ENCODE measurements at places on chromosomes 6 and 20. TPM values are rescaled to one million over a fixed set of nuclear protein-coding genes. Genes with fewer than 3 reads are reported as not detected.
A peak's percentile ranks its signal among the peaks of the same experiment; 100 is the strongest.

- no peak for DNase-seq
These were observed 73.7 kb downstream of the GMDS start for GRCh38 chr6:2171728-2172127.

- DNase-seq = no peak
These were observed 333.3 kb upstream of the CNR1 start for GRCh38 chr6:88499436-88499835.

- no peak for DNase-seq
These were observed 194.7 kb downstream of the NRN1 start for GRCh38 chr6:5811997-5812396.

DNA sequence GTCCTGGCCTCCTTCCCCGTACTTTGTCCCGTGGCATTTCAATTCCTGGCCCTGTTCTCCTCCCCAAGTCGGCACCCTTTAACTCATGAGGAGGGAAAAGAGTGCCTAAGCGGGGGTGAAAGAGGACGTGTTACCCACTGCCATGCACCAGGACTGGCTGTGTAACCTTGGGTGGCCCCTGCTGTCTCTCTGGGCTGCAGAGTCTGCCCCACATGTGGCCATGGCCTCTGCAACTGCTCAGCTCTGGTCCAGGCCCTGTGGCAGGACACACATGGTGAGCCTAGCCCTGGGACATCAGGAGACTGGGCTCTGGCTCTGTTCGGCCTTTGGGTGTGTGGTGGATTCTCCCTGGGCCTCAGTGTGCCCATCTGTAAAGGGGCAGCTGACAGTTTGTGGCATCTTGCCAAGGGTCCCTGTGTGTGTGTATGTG lies 58.5 kb downstream of the SRC start:
- DNase-seq = no peak

DNA sequence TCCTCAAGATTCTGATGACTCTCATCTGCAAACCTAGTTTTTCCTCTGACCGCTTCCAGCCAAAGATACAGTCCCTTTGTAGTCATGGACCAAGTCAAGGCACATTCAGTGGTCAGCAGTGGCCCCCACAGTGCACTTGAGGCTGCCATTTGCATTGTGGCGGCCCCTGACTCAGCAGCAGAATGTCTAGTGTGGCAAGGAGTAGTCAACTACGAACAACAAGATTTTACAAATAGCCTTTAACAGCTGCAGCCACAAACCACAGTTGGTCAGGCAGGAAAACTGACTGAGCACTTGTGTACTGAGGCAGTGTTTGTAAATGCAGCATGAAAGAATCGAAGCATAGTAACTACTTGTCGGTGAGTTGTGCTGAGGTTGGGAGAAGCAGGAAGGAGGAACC lies 49.6 kb downstream of the SLC2A12 start:
- DNase-seq = no peak

GRCh38 chr20:17902531-17903083 lies 66.0 kb downstream of the SNX5 start:
- DNase-seq = no peak

- DNase-seq = no peak
These were observed 1.8 kb upstream of the JPH2 start for GRCh38 chr20:44188752-44189151.

DNA sequence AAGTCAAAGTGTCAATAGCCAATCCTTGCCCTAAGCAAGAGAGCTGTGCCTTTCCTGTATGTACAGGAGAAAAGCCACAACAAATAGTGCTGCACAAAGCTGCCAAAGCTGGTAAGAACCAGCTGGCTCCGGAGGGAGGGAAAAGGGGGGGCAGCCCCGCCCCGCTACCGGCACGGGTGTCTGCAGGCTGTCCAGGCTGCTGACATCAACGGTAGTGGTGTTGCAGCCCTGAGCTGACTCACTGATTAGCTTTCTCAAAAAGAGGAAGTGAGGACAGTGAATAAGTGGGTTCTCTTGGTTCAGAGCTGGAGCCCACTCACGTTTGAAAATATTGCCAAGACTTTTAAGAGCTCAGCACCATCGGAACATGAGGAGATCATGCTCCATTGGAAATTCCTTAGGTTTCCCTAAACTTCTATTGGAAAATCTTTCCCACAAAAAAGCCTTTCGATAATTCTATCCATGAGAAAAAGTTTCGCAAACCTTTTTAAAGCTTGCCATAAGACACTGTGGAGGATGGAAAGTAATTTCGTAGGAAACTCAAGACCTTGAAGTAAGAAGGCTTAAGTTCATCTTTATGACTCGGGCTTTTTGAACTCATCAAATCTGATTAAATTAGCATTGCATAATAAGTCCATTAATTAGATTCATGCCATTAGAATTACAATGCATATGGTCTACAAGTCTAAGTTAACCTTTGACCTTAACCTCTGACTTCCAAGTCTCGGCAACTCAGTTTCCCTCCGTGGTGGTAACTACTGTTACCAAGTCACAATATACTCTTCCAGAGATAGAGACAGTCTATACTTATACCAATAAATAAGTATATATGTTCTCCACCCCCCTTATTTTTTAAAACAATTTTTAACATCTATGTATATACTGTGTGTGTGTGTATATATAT lies 67.0 kb downstream of the TNFRSF21 start:
- DNase-seq = peak; percentile 41

- no peak for DNase-seq
These were observed 19.3 kb upstream of the WFDC2 start for GRCh38 chr20:45450097-45450818.

- DNase-seq = no peak
These were observed 14.9 kb downstream of the MTFR2 start for GRCh38 chr6:136235233-136235564.

Gene BTN1A1
- total RNA-seq = 0.16 TPM

Gene CNKSR3
- total RNA-seq = 20.9 TPM

Gene BIRC7
- total RNA-seq = not detected

Gene SIM1
- 0.21 TPM for total RNA-seq

Gene MYO6
- 33.2 TPM for total RNA-seq

Gene C20orf141
- total RNA-seq = not detected
